Common myeloid progenitor, CD34-positive (primary cell): ENCODE measurements at places on chromosomes 3 and 15.

- no peak for DNase-seq
Observed at GRCh38 chr3:152093901-152094300, 174.8 kb upstream of the MBNL1 start.

DNA sequence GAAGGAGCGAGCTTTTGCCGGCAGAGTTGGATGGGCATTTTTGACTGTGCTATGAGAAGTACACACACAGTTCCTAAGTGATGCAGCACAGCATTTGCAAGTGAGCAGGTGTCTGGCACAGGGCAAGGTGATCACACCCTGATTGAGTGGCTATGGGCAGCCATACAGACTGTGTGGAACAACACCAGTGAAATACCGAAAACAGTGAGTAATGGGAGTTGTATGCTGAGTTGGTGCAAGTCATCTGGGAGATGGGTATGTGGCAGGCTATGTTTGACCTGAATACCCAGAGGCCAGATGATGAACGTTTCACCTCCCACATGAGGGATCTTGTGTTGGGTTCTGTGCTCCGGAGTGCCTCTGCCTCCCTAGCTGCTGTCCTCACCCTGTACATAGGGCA is 53.5 kb upstream of the TIPARP start:
- DNase-seq, result no peak

GRCh38 chr3:145951441-145951840 is 209.5 kb downstream of the PLOD2 start:
- DNase-seq, result no peak

DNA sequence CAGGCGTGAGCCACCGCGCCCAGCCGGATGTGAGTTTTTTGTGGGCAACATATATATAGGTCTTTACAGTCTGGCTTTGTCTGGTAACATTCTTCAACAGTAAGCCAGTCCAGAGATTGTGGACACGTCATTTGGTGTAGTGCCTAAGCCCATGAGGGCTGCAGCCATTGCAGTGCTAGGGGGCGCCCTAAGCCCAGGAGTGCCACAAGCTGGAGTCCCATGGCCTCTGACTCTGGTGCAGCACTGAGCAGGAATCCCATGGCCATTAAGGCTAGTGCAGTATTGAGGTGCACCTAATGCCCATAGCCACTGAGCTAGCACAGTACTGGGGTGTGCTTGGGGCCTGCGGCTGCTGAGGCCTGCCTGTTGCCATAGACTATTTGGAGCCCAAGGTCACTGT is 136.4 kb upstream of the NDN start:
- peak; percentile 5 for DNase-seq

GRCh38 chr3:24829011-24829581 is 334.4 kb upstream of the THRB start:
- peak; percentile 61 for DNase-seq

- no peak for DNase-seq
Observed at GRCh38 chr3:127392156-127392490, 104.3 kb upstream of the PRR20G start.

- DNase-seq, result peak; percentile 15
Observed at GRCh38 chr3:169666376-169667165, 3.1 kb upstream of the MECOM start.

GRCh38 chr15:85504749-85505676 is 124.6 kb downstream of the AKAP13 start:
- DNase-seq, result peak; percentile 62
